Transverse colon (tissue), 4 donors: ENCODE measurements at places on chromosomes 5 and 9.

DNA sequence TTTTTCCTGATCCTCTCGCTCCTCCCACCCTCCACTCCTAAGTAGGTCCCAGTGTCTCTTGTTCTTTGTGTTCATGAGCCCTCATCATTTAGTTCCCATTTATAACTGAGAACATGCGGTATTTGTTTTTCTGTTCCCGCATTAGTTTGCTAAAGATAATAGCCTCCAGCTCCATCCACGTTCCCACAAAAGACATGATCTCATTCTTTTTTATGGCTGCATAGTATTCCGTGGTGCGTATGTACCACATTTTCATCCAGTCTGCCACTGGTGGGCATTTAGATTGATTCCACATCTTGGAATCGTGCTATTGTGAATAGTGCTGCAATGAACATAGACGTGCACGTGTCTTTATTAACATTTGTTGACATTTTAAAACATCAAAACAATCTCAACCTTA lies 34.2 kb upstream of the CACNA1B start:
- no peak overlapping the region for H3K27ac ChIP-seq
- H3K4me3 ChIP-seq, result no peak overlapping the region
- no peaks in the 10 kb centered on the region for H3K27me3 ChIP-seq
- H3K36me3 ChIP-seq, result no peaks in the 10 kb centered on the region
- no peak for DNase-seq

DNA sequence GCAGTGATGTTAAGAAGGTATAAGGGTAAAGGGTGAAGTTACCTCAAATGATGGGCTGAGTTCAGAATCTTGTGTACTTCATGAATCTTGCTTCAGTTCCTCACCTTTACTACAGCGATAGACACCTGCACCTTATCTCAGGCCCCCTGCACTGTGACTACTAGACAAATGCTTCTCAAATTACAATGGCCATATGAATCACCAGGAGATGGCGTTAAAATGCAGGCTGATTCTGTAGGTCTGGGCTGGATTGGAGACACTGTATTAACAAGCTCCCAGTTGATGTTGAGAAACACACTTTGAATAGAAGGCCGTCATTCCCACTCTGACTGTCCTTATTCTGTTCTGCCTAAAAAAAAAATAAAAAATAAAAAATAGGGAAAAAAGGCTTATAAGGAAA lies 29.8 kb downstream of the TARS1 start:
- no peaks in the 10 kb centered on the region for H3K27me3 ChIP-seq
- no peak overlapping the region for H3K27ac ChIP-seq
- no peak for DNase-seq
- H3K36me3 ChIP-seq, result no peaks in the 10 kb centered on the region
- H3K4me3 ChIP-seq, result no peak overlapping the region

GRCh38 chr5:113195251-113195650 lies 218.7 kb downstream of the DCP2 start:
- no peaks in the 10 kb centered on the region for H3K4me1 ChIP-seq
- H3K4me3 ChIP-seq, result no peak overlapping the region
- no peak overlapping the region for H3K27ac ChIP-seq
- no peak for DNase-seq
- no peaks in the 10 kb centered on the region for H3K27me3 ChIP-seq
- no peaks in the 10 kb centered on the region for H3K36me3 ChIP-seq

GRCh38 chr5:149939546-149939945 lies 5.0 kb downstream of the PDE6A start:
- no peaks in the 10 kb centered on the region for H3K36me3 ChIP-seq
- H3K4me3 ChIP-seq, result no peak overlapping the region
- peak overlapping the region; percentile 58 for H3K27ac ChIP-seq
- no peak for DNase-seq
- H3K4me1 ChIP-seq, result peaks cover 63% of the 10 kb centered on the region

- H3K4me1 ChIP-seq, result no peaks in the 10 kb centered on the region
- no peak overlapping the region for H3K27ac ChIP-seq
- no peaks in the 10 kb centered on the region for H3K27me3 ChIP-seq
- H3K4me3 ChIP-seq, result no peak overlapping the region
- no peaks in the 10 kb centered on the region for H3K36me3 ChIP-seq
Measured at GRCh38 chr5:178564811-178565550, 25.2 kb downstream of the COL23A1 start.

DNA sequence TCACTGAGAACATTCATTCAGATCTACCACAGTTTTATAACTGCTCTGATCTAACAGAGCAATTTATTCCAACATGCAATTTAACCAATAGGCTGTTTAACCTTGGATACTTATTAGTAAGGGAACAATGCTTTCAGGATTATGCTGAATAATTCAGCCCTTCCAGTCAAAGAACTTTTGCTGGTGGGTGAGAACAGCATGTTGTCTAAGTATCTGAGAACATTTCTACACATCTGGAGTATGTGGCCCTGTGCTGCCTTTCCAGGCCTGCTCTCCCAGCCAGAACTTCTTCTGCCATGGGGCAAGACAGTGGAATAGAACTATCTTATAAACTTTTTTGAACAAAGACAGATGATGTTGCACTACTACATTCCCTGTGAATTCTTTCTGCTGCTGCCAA lies 55.8 kb downstream of the NFIB start:
- no peaks in the 10 kb centered on the region for H3K27me3 ChIP-seq
- H3K4me1 ChIP-seq, result no peaks in the 10 kb centered on the region
- H3K4me3 ChIP-seq, result no peak overlapping the region

GRCh38 chr9:134616341-134616740 lies 25.3 kb upstream of the COL5A1 start:
- no peak overlapping the region for H3K4me3 ChIP-seq
- DNase-seq, result no peak
- no peaks in the 10 kb centered on the region for H3K36me3 ChIP-seq
- no peak overlapping the region for H3K27ac ChIP-seq
- H3K4me1 ChIP-seq, result no peaks in the 10 kb centered on the region
- no peaks in the 10 kb centered on the region for H3K27me3 ChIP-seq

GRCh38 chr9:76912636-76913275 lies 6.8 kb upstream of the PRUNE2 start:
- peaks cover 73% of the 10 kb centered on the region for H3K27me3 ChIP-seq
- no peak for DNase-seq
- H3K27ac ChIP-seq, result no peak overlapping the region
- H3K4me3 ChIP-seq, result no peak overlapping the region
- H3K36me3 ChIP-seq, result no peaks in the 10 kb centered on the region

DNA sequence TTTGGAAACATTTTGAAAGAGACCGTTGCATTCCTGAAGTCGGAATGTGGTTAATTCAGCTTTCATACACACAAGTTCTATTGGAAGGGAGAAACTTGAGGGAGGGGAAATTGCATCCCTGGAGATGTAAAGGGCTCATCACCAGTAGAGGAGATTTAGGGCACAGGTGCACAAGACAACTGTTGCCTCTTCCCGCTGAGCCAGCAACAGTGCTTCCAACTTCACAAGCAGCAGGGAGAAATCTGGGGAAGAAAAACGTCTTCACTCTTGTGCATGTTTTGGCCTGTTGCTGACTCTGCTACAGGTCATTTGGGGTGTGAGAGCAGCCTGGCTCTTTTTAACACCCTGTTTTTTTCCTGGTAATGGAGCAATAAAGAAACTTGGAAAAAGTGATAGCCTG lies 277.9 kb downstream of the GAS1 start:
- no peak overlapping the region for H3K4me3 ChIP-seq
- H3K27me3 ChIP-seq, result no peaks in the 10 kb centered on the region
- no peaks in the 10 kb centered on the region for H3K36me3 ChIP-seq
- H3K4me1 ChIP-seq, result no peaks in the 10 kb centered on the region
- DNase-seq, result no peak
- no peak overlapping the region for H3K27ac ChIP-seq

DNA sequence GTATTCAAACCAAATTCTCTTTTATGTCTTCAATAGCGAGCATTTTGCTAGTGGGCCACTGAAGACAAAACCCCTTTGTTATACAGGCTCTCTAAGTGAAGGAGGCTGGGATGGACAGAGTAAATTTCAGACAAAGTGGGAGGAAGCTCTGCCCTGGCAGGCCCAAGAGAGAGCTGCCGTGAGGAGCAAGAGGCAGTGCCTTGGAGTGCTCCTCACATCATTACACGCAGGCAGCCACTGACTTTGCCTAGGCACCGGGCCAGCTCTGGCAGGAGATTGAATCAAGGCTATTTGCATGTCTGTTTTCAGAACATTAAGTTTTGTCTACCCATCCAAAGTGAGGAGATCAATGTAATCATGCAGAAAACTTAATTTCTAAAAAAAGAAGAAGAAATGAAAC lies 167.7 kb downstream of the CCDC192 start:
- no peak overlapping the region for H3K27ac ChIP-seq
- peaks cover 11% of the 10 kb centered on the region for H3K4me1 ChIP-seq
- H3K27me3 ChIP-seq, result no peaks in the 10 kb centered on the region
- DNase-seq, result peak; percentile 56
- H3K4me3 ChIP-seq, result no peak overlapping the region

DNA sequence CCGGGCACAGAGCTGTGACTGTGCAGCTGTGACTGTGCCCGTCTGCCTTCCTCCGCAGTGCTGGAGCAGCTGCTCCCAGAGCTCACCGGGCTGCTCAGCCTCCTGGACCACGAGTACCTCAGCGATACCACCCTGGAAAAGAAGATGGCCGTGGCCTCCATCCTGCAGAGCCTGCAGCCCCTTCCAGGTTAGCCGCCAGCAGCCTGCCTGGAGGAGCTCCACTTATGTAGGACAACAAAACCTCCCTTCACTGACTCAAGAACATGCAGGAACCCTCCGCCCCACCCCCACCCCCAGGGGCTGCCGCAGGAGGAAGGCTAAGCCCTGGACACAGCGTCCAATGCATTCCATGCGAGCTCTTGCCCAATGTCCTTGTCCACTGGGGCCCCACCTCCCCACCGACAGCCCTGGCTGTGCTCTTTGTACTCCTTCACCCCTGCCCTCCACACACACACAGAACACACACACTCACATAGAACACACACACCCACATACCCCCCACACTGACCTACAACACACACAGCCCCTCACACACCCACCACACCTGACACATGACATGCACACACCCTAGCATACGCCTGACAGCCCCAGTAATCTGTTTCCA lies 27.9 kb downstream of the AFAP1L1 start:
- DNase-seq, result no peak
- H3K27ac ChIP-seq, result no peak overlapping the region
- H3K4me1 ChIP-seq, result no peaks in the 10 kb centered on the region
- no peaks in the 10 kb centered on the region for H3K36me3 ChIP-seq
- H3K4me3 ChIP-seq, result no peak overlapping the region

GRCh38 chr5:143986516-143987212 lies 174.7 kb downstream of the HMHB1 start:
- no peaks in the 10 kb centered on the region for H3K27me3 ChIP-seq
- H3K4me1 ChIP-seq, result peaks cover 7% of the 10 kb centered on the region
- H3K36me3 ChIP-seq, result no peaks in the 10 kb centered on the region
- no peak for DNase-seq
- H3K4me3 ChIP-seq, result no peak overlapping the region

GRCh38 chr5:93674866-93675459 lies 66.4 kb downstream of the POU5F2 start:
- no peaks in the 10 kb centered on the region for H3K36me3 ChIP-seq
- DNase-seq, result no peak
- H3K27me3 ChIP-seq, result no peaks in the 10 kb centered on the region
- H3K4me1 ChIP-seq, result no peaks in the 10 kb centered on the region
- H3K27ac ChIP-seq, result no peak overlapping the region

DNA sequence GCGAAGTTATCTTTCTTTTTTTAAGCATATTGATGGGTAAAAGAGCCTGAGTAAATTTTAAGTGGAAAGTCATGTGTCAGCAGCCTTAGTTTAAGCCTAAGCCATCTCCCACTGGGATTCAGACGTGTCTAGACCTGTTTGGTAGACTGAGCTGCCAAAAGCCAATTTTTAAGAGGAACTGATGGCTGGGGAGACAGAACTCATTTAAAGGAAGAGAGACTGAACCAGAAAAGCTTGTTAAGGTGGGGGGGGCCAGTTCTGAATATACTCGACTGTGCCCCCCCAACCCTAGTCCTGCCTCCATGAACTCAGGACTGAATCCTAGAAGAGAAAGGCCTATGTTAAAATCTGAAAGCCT lies 58.3 kb upstream of the PLPP1 start:
- H3K4me3 ChIP-seq, result no peak overlapping the region
- no peaks in the 10 kb centered on the region for H3K27me3 ChIP-seq
- H3K4me1 ChIP-seq, result peaks cover 16% of the 10 kb centered on the region
- no peaks in the 10 kb centered on the region for H3K36me3 ChIP-seq
- H3K27ac ChIP-seq, result no peak overlapping the region

GRCh38 chr5:181235323-181235688 lies 8.4 kb downstream of the RACK1 start:
- peaks cover 57% of the 10 kb centered on the region for H3K36me3 ChIP-seq
- H3K27ac ChIP-seq, result no peak overlapping the region
- DNase-seq, result no peak
- no peak overlapping the region for H3K4me3 ChIP-seq
- no peaks in the 10 kb centered on the region for H3K27me3 ChIP-seq
- H3K4me1 ChIP-seq, result no peaks in the 10 kb centered on the region

- no peaks in the 10 kb centered on the region for H3K27me3 ChIP-seq
- DNase-seq, result no peak
- no peaks in the 10 kb centered on the region for H3K36me3 ChIP-seq
- no peak overlapping the region for H3K4me3 ChIP-seq
Measured at GRCh38 chr9:99466104-99466503, 244.0 kb downstream of the SEC61B start.

DNA sequence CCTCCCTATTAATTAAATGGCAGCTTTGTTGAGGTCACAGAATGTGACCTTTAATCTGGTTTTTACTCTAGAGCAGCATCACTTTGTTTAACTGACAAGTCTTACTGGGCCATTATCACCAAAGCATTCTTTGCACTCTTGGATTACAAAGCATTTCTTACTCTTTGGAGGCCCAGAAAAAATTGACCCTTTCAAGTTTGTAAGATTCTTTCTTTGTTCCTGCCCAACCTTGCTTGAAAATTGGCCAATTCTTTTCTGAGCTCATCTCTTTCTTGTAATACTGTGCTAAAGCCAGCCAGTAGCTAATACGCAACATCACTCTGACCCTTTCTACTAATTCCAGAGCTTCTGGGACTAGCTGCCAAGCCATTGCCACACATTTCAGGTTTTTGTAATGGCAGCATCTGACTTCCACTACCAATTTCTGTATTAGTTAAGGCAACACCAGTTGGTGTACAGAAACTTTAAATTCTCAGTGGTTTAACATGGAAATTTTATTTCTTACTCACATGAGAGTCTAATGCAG lies 131.6 kb downstream of the PRDM6 start:
- H3K27ac ChIP-seq, result no peak overlapping the region
- H3K36me3 ChIP-seq, result no peaks in the 10 kb centered on the region
- H3K27me3 ChIP-seq, result no peaks in the 10 kb centered on the region
- H3K4me1 ChIP-seq, result no peaks in the 10 kb centered on the region
- no peak overlapping the region for H3K4me3 ChIP-seq

DNA sequence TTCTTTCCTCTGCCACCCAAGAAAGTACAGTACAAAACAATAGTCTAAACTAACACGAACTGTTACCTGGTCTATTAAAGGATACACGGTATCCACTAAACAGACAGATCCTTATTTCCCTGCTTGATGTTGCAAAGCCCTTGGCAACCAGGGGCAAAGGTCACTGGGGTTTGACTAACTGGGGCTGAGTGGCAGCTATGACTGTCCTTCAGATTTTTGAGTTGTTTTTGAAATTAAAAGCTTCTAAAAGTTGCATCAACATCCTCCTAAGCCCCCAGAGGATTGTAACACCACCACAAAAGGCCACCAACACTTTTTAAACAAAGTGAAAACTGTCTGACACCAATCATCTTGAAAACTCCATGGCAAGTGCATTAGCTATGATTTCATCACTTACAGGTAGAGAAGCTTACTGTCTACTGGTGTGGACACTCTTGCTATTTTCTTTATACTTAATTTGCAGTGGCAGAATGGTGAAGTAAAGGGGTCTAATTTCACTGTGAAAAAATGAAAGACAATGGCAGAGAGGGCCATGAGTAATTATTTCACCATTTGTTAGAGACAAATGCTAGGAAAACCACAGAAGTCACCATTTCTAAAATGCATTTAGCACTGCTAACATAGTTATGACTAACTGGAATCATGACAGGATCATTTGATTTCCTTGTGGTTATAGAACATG lies 292.4 kb downstream of the EFNA5 start:
- no peaks in the 10 kb centered on the region for H3K4me1 ChIP-seq
- H3K36me3 ChIP-seq, result no peaks in the 10 kb centered on the region
- no peak for DNase-seq
